ENCODE measurements at places on chromosomes 12 and 14. TPM values are rescaled to one million over a fixed set of nuclear protein-coding genes. Genes with fewer than 3 reads are reported as not detected.

DNA sequence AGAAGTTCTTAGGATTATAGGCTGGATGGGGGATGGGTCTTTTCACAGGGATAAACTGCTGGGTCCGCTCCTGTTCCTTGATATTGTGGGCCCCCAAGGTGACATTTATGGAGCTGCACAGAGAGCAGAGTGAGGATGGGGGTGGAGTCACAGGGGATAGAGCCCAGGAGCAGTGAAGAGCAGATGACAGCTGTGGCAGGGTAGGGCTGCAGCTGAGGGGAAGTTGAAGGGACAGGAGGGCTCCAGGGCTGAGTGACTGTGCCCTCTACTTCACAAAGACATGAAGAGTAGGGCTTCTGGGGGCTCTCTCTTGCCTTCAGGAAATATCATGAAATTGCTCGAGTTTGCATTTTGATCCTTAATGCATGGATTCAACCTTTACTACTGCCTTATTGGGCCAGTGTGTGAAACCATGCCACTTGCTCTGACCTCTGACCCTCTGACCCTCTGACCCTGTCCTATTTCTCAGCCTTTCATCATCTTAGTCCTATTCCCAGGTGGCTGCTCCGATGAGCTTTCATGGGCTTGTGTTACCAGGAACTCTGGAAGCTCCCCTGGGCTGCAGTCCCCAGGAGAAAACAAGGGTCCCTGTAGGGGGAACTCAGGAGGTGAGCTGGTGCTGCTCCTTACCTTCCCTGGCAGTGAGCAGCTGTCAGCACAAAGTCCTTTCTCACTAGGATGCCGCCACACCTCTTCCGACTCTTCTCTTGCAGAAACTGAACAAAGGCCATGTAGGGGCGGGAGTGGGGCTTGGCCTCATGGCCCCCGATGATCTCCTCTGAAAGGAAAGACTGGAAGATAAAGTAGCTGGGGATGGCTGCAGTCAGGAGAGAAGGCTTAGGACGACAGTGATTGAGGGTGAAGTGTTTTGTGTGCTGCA is 1.6 kb downstream of the GZMH start:
- no peak for DNase-seq

- no peak for DNase-seq
These were observed 82.6 kb downstream of the NTF3 start for GRCh38 chr12:5514545-5514944.

DNA sequence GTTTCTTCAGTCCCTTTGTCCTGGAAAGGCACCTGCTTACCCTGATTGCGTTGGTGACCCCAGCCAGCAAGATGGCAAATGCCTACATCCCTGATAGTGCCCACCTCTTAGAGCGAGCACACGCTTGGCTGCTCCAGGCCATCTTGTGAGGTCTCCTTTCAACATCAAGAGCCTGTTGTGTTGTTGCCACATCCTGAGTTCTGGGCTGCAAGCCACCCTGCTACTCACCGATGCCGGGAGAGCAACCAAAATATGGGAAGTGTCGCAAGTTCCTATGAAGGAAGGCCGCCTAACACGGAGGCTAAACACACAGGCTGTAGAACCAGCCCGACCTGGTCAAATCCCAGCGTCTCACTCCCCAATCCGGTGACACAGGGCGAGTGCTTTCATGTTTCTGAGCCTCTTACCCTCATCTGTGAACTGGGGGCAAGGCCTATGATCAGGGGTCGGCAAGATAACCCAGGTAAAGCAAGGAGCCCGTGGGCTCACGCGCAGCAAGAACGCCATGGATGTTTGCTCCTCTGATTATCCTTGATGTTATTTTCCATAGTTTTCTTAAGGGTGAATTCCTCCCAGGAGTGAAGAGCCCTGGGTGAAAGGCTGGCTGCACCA is 98.4 kb downstream of the LGMN start:
- DNase-seq, result peak; percentile 80

- no peak for DNase-seq
These were observed 73.8 kb downstream of the TRAFD1 start for GRCh38 chr12:112199136-112199535.

GRCh38 chr12:127245437-127245836 is 1021.5 kb upstream of the TMEM132C start:
- DNase-seq, result no peak

GRCh38 chr12:85280165-85280983 is at the start of gene ALX1:
TSS of gene ALX1 (plus strand) at chr12:85280220. CDS start at chr12:85280262, 42 bp downstream.
- DNase-seq, result no peak

GRCh38 chr14:103508521-103509329 is 13.9 kb downstream of the CKB start:
- no peak for DNase-seq

DNA sequence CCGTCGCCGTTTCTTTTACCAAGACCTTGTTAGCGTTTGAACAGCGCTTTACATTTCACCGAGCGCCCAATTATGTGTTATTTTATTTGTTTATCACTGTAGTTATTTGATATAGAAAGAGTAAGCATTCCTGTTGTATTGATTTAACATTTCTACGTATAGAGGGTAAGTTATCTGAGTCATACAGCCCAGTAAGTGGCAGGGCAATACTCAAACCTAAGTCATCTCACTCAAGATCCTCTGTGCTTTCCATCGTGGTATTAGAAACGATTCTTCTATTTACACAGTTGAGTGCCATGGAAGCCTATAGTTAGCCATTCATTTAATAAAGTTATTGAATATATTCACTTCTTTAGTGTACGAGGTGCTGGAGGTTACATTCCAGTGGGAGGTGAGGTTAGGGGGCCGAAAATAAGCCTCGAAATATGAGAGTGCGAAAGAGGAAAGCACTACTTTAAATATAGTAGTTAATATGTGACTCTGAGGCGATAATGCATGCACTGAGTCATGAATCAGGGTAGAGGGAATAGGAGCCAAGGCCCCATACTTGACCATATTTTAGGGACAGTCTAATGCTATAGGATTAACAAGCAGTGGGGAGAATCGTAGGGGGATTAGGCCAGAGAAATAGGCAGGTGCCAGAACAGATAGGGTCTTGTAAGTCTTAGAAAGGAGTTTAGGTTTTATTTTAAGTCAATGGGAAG is 629 bp downstream of the RAD51AP1 start:
- no peak for DNase-seq

GRCh38 chr12:44589697-44590096 is 286.4 kb downstream of the NELL2 start:
- DNase-seq, result no peak

- peak; percentile 37 for DNase-seq
These were observed 12.3 kb upstream of the KRT74 start for GRCh38 chr12:52585946-52586345.

- no peak for DNase-seq
These were observed 21.9 kb downstream of the CLEC9A start for GRCh38 chr12:10052193-10052913.

DNA sequence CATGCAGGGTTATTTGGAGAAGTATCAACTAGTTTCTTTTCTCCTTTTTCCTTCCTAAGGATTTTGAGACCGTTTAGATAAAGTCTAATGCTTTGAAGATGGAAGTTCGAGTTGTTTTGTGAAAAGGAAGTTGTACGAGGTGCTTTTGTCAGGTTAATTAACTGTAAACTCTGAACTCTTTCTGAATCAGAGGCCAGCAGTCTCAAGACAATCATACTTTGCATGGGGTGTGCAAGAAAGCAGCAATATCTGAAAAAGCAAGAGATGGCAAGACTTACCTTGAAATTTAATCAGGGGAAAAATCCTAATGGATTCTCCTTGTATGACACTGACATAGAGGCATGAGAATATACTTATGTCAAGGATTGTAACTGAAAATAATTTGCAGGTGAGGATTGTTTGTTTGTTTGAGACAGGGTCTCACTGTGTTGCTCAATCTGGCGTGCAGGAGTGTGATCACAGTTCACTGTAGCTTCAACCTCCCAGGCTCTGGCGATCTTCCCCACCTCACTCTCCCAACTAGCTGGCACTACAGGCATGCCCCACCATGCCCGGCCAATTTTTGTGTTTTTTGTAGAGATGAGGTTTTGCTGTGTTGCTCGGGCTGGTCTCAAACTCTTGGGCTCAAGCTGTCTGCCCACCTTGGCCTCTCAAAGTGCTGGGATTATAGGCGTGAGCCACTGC is 170.2 kb upstream of the HMGA2 start:
- no peak for DNase-seq

- DNase-seq, result no peak
These were observed 77.1 kb upstream of the PLXNC1 start for GRCh38 chr12:94071258-94071657.

GRCh38 chr14:40309124-40309523 is 876.9 kb upstream of the FBXO33 start:
- no peak for DNase-seq

- DNase-seq, result no peak
These were observed 26.2 kb upstream of the MAP1LC3B2 start for GRCh38 chr12:116532986-116533342.

DNA sequence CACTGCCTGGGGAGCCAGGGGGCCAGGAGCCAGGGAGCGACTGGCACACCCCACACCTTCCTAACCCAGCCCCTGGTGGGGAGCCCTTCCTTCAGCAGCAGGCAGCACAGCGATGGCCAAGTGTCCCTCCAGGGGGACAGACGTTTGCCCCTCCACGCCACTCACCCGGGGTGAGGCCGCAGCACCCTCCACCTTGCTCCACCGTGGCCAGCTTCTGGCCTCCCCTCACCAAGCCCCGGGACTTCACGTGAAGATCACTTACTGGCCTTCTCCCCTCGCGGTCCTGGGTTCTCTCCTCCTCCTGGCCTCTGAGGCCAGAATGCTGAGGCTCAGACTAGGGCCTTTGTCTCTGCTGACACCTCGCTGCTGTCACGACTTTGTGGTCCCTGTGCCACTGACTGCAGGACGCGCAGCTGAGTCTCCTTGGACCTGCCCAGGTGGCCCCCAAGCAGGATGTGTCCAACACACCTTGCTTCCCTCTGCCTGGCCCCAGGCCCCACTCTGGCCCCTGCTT is 3.5 kb upstream of the ASPG start:
- DNase-seq, result no peak

- DNase-seq, result no peak
These were observed 9.4 kb upstream of the LRP1-AS start for GRCh38 chr12:57156701-57157403.

- DNase-seq, result no peak
These were observed 75.2 kb downstream of the NTS start for GRCh38 chr12:85949253-85949652.

DNA sequence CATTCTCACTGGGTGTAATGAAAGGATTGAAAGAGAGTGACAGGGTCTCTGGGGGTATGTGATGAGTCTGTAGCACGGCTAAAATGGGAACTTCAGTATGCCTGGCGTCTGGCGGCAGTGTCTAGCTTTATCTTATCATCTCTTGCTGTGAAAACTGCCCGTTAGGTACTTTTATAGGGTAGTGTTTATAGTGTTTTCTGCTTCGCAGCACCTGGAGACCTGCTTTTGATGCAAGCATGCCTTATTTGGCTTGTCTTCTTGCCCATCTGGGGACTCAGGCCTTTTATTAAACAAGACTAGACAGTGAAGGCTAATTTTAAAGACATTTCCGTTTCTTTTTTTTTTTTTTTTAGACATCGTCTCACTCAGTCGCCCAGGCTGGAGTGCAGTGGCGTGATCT is 36.3 kb upstream of the ALDH2 start:
- no peak for DNase-seq

GRCh38 chr12:26734510-26735248 is 98.3 kb downstream of the ITPR2 start:
- no peak for DNase-seq

- DNase-seq, result no peak
These were observed 827 bp downstream of the ALDH2 start for GRCh38 chr12:111767362-111768158.

DNA sequence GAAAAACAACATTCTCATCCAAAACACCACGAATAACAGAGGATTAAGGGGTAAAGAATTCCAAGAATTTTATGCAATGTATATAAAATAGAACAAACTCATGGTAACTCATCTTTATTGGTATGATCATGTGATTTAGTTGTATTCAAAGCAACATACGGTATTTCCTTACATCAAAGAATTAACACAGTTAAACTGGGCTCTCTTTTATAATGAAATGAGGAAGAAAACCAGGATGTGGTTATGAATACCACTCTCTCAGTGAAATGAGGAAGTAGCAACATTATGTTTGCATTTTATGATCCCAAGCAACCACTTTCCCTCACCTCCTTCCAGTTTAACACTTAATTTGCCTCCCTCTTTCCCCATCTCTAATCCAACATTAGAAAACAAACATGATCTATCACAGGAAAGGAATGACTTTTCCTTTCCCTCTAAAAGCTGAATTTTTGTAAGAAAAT is 22.9 kb downstream of the SPTLC2 start:
- DNase-seq, result no peak

- DNase-seq, result no peak
These were observed 8.5 kb upstream of the RFLNA start for GRCh38 chr12:124286414-124286813.

GRCh38 chr12:127538316-127538715 is 728.7 kb upstream of the TMEM132C start:
- no peak for DNase-seq

- no peak for DNase-seq
These were observed 81.7 kb downstream of the IFNG-AS1 start for GRCh38 chr12:68070957-68071356.

DNA sequence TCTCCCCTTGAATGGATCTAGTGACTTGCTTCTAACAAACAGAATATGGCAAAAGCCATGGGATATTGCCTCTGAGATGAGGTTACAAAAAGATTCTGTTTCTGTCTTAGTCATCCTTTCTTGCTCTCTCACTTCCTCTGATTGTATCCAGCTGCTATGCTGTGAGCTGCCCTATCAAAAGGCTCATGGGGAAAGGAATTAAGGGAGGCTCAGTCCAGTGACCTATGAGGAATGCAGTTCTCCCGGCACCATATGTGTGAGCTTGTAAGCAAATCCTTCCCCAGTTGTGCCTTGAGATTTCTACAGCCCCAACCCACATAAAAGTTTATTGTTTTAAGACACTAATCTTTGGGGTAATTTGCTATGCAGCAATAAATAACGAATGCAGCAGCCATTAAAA is 183.1 kb downstream of the KLHL28 start:
- no peak for DNase-seq

- peak; percentile 100 for DNase-seq
These were observed at the start of gene C14orf119 for GRCh38 chr14:23095196-23096108. TSS of gene C14orf119 (plus strand) at chr14:23095505. CDS start at chr14:23097659, 2,154 bp downstream.

GRCh38 chr14:61130512-61131260 is 149.6 kb downstream of the SLC38A6 start:
- no peak for DNase-seq

- DNase-seq, result no peak
These were observed 62.4 kb upstream of the BCL2L14 start for GRCh38 chr12:12008232-12008850.

Gene CCDC184
- 6.1 TPM for total RNA-seq

Gene ZNF385A
- total RNA-seq, result 12.0 TPM

Gene KRT2
- total RNA-seq, result not detected

Gene CCDC38
- 0.40 TPM for total RNA-seq

Gene PGF
- total RNA-seq, result 12.4 TPM

Gene DLGAP5
- total RNA-seq, result 0.31 TPM

Gene GDF3
- 1.3 TPM for total RNA-seq

Gene KIF26A
- 10.4 TPM for total RNA-seq

Gene MYF5
- total RNA-seq, result not detected

Gene KRT86
- total RNA-seq, result 0.45 TPM

Gene KLHL33
- total RNA-seq, result 2.1 TPM

Gene CMA1
- total RNA-seq, result 2.3 TPM

Gene MYH7
- 0.18 TPM for total RNA-seq

Gene PAPLN
- total RNA-seq, result 115 TPM
